ENCODE measurements at places on chromosomes 5 and 9. TPM values are rescaled to one million over a fixed set of nuclear protein-coding genes. Genes with fewer than 3 reads are reported as not detected.

Gene FOXD4L3
- not detected for total RNA-seq

DNA sequence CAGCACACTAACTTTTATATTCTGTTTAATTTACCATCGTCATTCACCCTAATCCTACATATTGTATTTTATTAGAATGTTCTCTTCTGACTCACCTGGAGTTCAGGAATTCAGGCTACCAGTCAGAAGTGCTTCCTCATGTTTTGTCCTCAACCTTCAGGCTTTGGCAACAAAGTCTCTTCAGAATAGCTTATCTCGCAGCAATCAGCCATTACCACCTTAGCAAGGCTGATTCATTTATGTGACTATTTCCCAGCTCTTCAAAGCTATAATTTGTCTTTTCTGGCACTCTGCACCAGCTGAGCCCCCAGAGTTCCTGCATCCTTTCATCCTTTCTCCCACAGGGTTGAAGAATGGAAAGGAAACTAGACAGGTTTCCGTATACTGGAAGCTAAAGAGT, 365.5 kb upstream of the CDH18 start:
- no peak for DNase-seq

DNA sequence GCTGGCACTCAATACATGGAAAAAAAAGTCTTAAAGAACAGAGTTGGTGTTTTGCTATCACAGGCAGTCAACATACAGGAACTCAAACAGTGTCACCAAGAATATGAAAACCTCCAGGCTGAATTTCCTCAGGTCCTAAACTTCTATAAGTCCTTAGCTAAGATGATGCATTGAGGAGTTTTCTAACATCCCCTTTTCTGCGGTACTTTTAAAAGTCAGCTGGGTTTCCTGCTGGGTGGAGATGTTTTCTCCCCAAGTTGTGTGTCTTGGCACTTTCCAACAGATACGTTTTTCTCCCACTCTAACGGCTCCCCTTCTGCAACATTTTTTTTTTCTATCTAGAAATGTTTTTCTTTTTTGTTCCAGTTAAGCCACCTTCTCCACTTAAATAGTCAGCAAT, 244.8 kb upstream of the HAPLN1 start:
- no peak for DNase-seq

DNA sequence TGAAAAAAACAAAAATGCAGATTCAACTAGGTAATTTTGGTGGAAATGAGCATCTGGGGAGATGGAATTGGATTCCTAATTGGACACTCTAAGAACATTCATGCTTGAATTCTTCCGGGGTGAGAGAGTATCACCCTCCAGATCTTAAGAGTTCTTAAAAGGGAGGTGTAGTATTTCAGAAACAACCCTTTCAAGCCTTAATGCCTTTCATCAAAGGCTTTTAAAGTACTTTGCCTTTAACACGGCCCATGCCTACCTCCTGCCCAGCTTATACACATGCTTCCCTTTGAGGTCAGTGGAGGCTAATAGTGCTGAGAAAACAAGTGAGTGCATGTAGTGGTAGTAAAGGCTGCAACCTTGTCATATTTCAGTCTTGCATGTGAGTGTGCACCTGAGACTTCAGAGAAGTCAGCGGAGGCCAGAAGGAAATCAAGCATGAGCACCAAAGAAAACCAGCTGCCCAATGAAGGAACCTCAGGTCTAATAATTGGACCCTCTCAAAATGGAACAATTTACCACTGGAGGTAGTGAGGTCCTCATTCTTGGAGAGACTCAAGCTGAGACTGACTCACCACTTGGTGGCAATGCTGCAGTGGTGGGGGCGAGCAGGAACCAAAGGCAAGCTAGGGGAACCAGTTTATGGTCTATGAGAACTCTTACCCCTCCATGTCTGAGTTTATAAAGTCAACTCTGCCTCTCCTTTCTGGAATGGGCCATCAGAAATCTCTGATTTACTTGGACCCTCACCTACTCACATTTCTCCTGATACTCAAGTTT, 98.4 kb upstream of the GDNF start:
- no peak for DNase-seq

DNA sequence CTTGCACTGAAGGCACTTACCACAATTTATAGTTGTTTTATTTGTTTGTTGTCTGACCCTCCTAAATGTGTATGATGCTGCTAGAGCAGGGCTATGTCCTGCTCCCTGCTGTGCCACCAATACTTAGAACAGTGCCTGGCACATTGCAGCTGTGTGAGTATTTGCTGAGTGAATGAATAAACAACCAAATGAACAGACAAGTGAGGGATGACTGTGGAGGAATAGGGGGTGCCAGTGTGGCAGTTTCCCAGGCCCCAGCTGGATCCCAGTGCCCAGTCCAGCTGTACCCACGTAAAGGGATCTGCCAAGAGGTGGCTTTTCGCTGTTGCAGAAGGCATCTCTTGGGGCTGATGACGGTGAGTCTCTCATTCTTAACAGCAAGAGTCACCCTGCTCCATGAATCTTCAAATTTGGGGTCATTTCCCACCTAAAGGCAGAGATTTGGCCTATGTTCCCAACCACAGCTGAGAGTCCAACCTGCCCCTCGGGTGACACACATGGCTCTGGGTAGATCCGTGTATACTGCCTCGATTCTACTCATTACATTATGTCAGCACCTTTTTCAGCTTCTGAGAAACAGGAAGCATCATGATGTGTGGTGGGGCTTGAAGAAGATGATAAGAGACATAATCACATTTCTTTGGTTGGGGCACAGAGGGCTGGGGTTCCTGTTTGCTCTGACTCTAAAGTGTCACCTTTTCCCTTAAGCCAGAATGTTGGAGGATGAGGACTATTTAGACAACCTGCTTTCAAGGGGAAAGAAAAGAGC, 14.3 kb downstream of the IL5 start:
- DNase-seq = no peak

- DNase-seq = no peak
Observed at GRCh38 chr9:135907006-135907430, 328 bp downstream of the CAMSAP1 start.

- no peak for DNase-seq
Observed at GRCh38 chr5:14472986-14473567, 108.5 kb upstream of the OTULINL start.

GRCh38 chr9:38700695-38701094, 19.2 kb downstream of the FAM240B start:
- DNase-seq = no peak

Gene SPINK13
- total RNA-seq = not detected
